Activated naive CD4-positive, alpha-beta T cell treated with anti-CD3 and anti-CD28 coated beads, Interleukin-2, amount 10 ng/mL, durations not matched to agents 5 hours and 36 hours (primary cell): ENCODE measurements at places on chromosomes 11 and 22. TPM values are rescaled to one million over a fixed set of nuclear protein-coding genes. Genes with fewer than 3 reads are reported as not detected.

FGF19 gene
- not detected for total RNA-seq

HORMAD2 gene
- total RNA-seq, result not detected

TEX12 gene
- total RNA-seq, result 0.51 TPM

ANKK1 gene
- 0.08 TPM for total RNA-seq

FADS2 gene
- 266 TPM for total RNA-seq

CCDC15 gene
- 8.6 TPM for total RNA-seq

GLYATL1 gene
- total RNA-seq, result not detected

BCO2 gene
- 1.9 TPM for total RNA-seq

EIF4ENIF1 gene
- total RNA-seq, result 38.3 TPM

POLR3H gene
- 29.5 TPM for total RNA-seq

RCOR2 gene
- 0.46 TPM for total RNA-seq

SCN4B gene
- not detected for total RNA-seq

NXPE1 gene
- total RNA-seq, result not detected

GAL3ST1 gene
- not detected for total RNA-seq

THAP7 gene
- 26.1 TPM for total RNA-seq

MUC5AC gene
- not detected for total RNA-seq

FAM83F gene
- total RNA-seq, result 0.08 TPM

KRTAP5-10 gene
- not detected for total RNA-seq

SYTL2 gene
- 62.8 TPM for total RNA-seq

CRYBB3 gene
- not detected for total RNA-seq

TMEM126B gene
- 53.4 TPM for total RNA-seq

RIC3 gene
- 9.1 TPM for total RNA-seq

MPPED2 gene
- not detected for total RNA-seq

BSX gene
- not detected for total RNA-seq

OR1S2 gene
- total RNA-seq, result not detected

SEPTIN5 gene
- 0.29 TPM for total RNA-seq

ARFIP2 gene
- total RNA-seq, result 40.7 TPM

DRAP1 gene
- total RNA-seq, result 165 TPM

TRIM44 gene
- total RNA-seq, result 41.6 TPM

PTH gene
- not detected for total RNA-seq

CD44 gene
- 558 TPM for total RNA-seq

GTF2H1 gene
- total RNA-seq, result 43.6 TPM

CRY2 gene
- 28.4 TPM for total RNA-seq

TXN2 gene
- total RNA-seq, result 69.6 TPM

ZP1 gene
- not detected for total RNA-seq

C11orf87 gene
- not detected for total RNA-seq

LRRC10B gene
- not detected for total RNA-seq

FIBIN gene
- total RNA-seq, result not detected

CCDC89 gene
- total RNA-seq, result 0.93 TPM

CNGA4 gene
- not detected for total RNA-seq

HOATZ gene
- total RNA-seq, result not detected

PIWIL4 gene
- total RNA-seq, result 0.70 TPM

CRYBA4 gene
- not detected for total RNA-seq

RCN1 gene
- 19.2 TPM for total RNA-seq

NNMT gene
- not detected for total RNA-seq

CENPM gene
- total RNA-seq, result 65.7 TPM

TNNT3 gene
- 11.3 TPM for total RNA-seq

ELF5 gene
- total RNA-seq, result not detected

CEND1 gene
- 0.58 TPM for total RNA-seq

APLP2 gene
- total RNA-seq, result 25.1 TPM

DRD2 gene
- total RNA-seq, result not detected

TMEM45B gene
- 3.9 TPM for total RNA-seq
